Fibroblast of mammary gland (primary cell): ENCODE measurements at places on chromosomes 13 and 19.

- no peak for DNase-seq
Measured at GRCh38 chr19:18290302-18291018, 9.0 kb upstream of the JUND start.

DNA sequence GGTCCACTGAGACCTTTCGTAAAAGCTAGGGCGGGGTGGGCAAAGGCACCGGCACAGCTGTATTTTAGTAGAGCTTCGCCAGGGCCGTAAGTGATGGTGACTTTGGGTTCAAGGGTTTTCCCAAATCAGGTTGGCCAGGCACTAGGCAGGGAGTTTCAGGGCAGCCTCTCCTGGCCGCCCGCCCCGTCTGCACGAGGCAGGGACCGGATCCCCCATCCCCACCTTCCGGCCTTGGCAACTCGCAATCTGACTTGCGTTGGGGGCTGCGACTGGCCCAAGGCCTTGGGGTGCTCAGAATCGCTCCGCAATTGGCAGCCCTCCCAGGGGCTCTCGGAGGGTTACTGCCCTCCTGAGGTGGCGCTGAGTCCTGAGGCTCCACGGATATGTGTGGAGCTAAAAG lies 4.1 kb upstream of the ZIC5 start:
- no peak for DNase-seq

GRCh38 chr13:37889102-37889501 lies 19.5 kb upstream of the TRPC4 start:
- peak; percentile 28 for DNase-seq

- DNase-seq: no peak
Measured at GRCh38 chr13:39374741-39375189, 228.2 kb downstream of the LHFPL6 start.

- peak; percentile 87 for DNase-seq
Measured at GRCh38 chr19:43780706-43781525, at the start of gene KCNN4. Gene KCNN4, minus strand, starts transcription at chr19:43780973. Its CDS starts 112 bp downstream, at chr19:43780861.

DNA sequence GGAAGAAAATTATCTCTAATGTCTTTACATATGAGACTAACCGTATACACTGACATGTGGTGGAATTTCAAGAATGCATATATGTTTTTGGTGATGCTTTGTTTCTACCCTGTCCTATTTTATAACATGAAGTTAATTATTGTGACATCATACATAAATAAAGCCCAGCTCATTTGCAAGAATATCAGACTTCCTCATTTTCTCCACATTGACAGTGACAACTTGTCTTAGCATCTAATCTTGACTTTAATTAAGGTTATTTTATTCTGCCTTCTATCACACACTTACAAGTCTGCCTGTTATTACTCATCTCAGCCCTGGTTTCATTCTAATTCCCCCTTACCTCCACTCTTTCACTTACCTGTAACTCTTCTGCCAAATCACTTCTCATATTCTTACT lies 140.6 kb upstream of the STARD13 start:
- DNase-seq: no peak
